H1 (cell line): ENCODE measurements at places on chromosomes 11 and 22.

- H3K27me3 ChIP-seq = no peaks in the 10 kb centered on the region
- peaks cover 29% of the 10 kb centered on the region for H3K36me3 ChIP-seq
- no peaks in the 10 kb centered on the region; the same call in 1 of the 2 replicates for H3K4me1 ChIP-seq
- no peak overlapping the region for H3K27ac ChIP-seq
Measured at GRCh38 chr11:62644220-62644619, 2.2 kb downstream of the GANAB start.

DNA sequence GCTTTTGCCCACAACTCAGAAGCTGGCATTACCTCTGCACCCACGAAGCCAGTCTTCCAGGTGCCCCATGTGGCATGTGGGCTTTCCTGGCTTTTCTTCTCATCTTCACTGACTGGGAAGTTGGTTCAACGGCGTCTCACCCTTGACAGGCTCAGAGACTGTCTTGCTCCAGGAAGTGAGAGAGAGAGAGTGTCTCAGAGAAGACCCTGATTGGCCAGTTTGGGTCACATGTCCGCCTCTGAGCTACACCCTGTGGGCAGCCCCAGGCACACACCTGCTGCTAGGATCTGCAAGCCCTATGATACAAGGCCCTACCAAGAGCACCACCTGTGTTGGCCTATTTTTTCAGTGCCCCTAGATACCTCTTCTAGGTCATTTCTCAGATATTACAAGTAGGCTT lies 39.0 kb downstream of the RTL6 start:
- H3K4me1 ChIP-seq = peaks cover 2% of the 10 kb centered on the region; the same call in 1 of the 2 replicates
- no peak for DNase-seq
- H3K36me3 ChIP-seq = no peaks in the 10 kb centered on the region
- no peak overlapping the region for H3K27ac ChIP-seq
- H3K4me3 ChIP-seq = no peak overlapping the region
- H3K27me3 ChIP-seq = no peaks in the 10 kb centered on the region

- H3K36me3 ChIP-seq = no peaks in the 10 kb centered on the region
- no peaks in the 10 kb centered on the region for H3K27me3 ChIP-seq
- DNase-seq = no peak
Measured at GRCh38 chr11:132895340-132895739, 637.0 kb downstream of the OPCML start.

GRCh38 chr11:26087120-26087935 lies 244.6 kb upstream of the ANO3 start:
- no peaks in the 10 kb centered on the region for H3K36me3 ChIP-seq
- H3K27ac ChIP-seq = no peak overlapping the region
- H3K4me3 ChIP-seq = no peak overlapping the region

GRCh38 chr22:45553351-45554039 lies 50.8 kb downstream of the FBLN1 start:
- H3K36me3 ChIP-seq = peaks cover 24% of the 10 kb centered on the region
- no peaks in the 10 kb centered on the region for H3K27me3 ChIP-seq
- no peak overlapping the region for H3K27ac ChIP-seq
- H3K4me3 ChIP-seq = no peak overlapping the region

DNA sequence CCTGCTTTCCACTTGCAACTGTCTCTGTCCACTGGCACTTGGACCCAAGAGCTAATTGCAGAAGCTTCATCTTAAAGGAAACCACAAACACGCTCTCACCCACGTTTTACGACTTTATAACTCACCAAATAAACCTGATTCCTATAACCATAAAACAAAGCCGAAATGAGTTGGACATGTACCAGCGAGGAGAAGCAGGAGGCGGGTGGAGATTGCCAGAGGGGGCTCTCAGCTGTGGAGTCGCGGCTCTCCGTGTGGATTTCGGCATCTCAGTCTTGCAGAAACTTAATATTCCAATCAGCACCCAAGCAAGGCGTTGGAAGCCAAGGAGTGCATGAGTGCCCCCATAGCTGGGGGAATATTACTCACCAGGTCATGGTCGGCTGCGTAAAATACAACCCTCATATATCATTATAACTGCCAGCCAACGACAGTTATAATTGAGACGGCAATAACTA lies 483.6 kb downstream of the MN1 start:
- no peak overlapping the region for H3K27ac ChIP-seq
- no peak overlapping the region for H3K4me3 ChIP-seq
- DNase-seq = no peak
- H3K4me1 ChIP-seq = peaks cover 3% of the 10 kb centered on the region

DNA sequence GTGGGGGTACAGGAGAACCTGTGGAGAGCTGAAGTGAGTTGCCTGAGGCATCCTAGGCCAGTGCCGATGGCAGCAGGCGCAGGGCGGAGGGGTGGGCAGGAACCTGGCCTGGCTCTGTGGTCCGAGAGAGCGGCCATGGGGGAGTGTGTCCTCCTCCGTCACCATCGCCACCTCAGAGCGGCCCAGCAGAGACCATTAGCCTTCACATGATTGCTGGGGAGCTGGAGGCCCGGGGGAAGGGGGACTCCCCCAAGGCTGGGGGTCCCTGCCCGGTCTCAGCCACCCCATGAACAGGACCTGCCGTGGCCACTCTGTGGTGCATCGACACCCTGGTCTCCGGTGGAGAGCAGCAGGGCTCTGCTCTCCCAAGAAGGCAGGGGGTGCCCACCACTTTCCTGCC lies 4.1 kb downstream of the OMP start:
- H3K4me3 ChIP-seq = no peak overlapping the region
- no peaks in the 10 kb centered on the region for H3K36me3 ChIP-seq
- H3K27me3 ChIP-seq = no peaks in the 10 kb centered on the region
- no peaks in the 10 kb centered on the region for H3K4me1 ChIP-seq
- no peak for DNase-seq
- no peak overlapping the region for H3K27ac ChIP-seq

DNA sequence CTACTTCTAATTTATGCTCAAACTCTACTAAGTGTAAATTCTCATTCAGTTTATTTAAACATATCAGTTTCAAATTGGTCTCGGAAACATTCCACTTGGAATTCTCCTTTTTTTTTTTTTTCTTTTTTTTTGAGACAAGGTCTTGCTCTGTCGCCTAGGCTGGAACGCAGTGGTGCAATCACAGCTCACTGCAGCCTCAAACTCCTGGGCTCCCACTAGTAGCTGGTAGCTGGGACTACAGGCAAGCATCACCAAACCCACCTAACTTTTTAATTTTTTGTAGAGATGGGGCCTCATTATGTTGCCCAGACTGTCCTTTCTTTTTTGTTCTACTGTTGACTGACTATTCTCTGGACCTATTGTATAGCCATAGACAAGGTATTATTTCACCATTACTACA lies 33.3 kb upstream of the CCDC81 start:
- no peak for DNase-seq
- H3K27ac ChIP-seq = no peak overlapping the region
- H3K27me3 ChIP-seq = no peaks in the 10 kb centered on the region
- no peaks in the 10 kb centered on the region for H3K36me3 ChIP-seq
- H3K4me3 ChIP-seq = no peak overlapping the region

- no peak overlapping the region for H3K4me3 ChIP-seq
- no peak overlapping the region for H3K27ac ChIP-seq
- no peaks in the 10 kb centered on the region; the same call in 1 of the 2 replicates for H3K27me3 ChIP-seq
- DNase-seq = no peak
- no peaks in the 10 kb centered on the region for H3K36me3 ChIP-seq
Measured at GRCh38 chr22:37137903-37138665, 11.6 kb downstream of the IL2RB start.

GRCh38 chr22:36977947-36978660 lies 41.1 kb downstream of the TST start:
- H3K27me3 ChIP-seq = no peaks in the 10 kb centered on the region
- H3K36me3 ChIP-seq = no peaks in the 10 kb centered on the region
- no peak overlapping the region; the same call in 1 of the 2 replicates for H3K4me3 ChIP-seq
- no peaks in the 10 kb centered on the region for H3K4me1 ChIP-seq
- no peak overlapping the region for H3K27ac ChIP-seq

- no peaks in the 10 kb centered on the region for H3K36me3 ChIP-seq
- H3K4me3 ChIP-seq = no peak overlapping the region
- no peaks in the 10 kb centered on the region for H3K27me3 ChIP-seq
- H3K4me1 ChIP-seq = no peaks in the 10 kb centered on the region
- H3K27ac ChIP-seq = no peak overlapping the region
Measured at GRCh38 chr11:12126344-12127019, 16.1 kb downstream of the MICAL2 start.

- no peak for DNase-seq
- peaks cover 1% of the 10 kb centered on the region for H3K27me3 ChIP-seq
- no peak overlapping the region for H3K4me3 ChIP-seq
- H3K27ac ChIP-seq = no peak overlapping the region
- H3K36me3 ChIP-seq = no peaks in the 10 kb centered on the region
Measured at GRCh38 chr11:9982796-9983579, 311.0 kb downstream of the SBF2 start.

DNA sequence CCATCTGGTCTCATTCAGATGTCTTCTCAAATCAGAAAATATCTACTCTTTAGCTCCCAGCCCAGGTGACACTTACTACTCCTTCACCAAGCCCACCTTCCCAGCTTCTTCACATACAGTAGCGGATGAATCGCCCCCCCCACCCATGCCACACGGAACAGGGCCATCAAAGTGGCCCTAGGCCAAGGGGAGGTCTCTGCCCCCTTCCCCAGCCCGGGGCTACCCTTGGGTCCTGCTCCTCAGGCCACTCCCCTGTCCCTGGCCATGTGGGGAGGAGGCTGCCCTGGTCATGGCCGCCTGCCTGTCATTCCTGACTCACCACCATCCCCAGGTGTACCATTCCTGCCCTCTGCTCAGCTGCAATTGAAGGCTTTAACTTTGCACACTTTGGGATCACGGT lies 142.8 kb downstream of the NECTIN1 start:
- H3K4me1 ChIP-seq = peaks cover 11% of the 10 kb centered on the region
- H3K36me3 ChIP-seq = peaks cover 3% of the 10 kb centered on the region; the same call in 1 of the 2 replicates
- no peak overlapping the region for H3K4me3 ChIP-seq
- no peak for DNase-seq
- H3K27me3 ChIP-seq = peaks cover 18% of the 10 kb centered on the region

DNA sequence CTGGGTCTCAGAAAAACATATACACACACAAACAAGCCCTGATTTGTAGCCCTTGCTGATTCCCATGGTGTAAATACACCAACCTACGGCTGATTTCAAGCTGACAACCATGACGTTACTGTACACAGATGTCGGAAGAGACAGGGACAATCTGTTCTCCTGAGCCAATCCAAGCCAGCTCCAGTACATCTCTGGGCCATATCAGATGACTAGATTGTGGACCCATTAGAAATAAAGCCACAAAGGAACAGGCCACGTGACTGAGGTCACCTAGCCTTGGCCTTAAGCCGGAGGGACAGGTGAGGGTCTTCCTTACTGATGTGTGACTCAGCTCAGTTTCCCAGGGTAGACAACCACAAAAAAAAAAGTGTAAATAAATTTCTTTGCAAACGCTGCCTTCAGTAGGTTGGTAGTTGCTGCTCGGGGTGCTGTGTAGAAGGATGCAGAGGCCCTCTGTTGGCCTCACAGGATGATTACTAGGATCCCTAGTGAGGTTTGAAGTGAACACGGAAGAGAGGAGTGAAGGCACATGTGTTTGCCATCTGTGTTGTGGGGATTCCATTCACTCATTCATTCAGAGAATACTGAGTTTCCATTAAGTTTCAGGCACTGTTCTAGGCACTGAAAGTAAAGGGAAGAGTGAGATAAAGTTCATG lies 99.0 kb upstream of the LARGE1 start:
- no peaks in the 10 kb centered on the region for H3K36me3 ChIP-seq
- no peaks in the 10 kb centered on the region for H3K27me3 ChIP-seq
- H3K27ac ChIP-seq = no peak overlapping the region
- no peaks in the 10 kb centered on the region for H3K4me1 ChIP-seq

- H3K4me3 ChIP-seq = no peak overlapping the region
- no peaks in the 10 kb centered on the region for H3K27me3 ChIP-seq
- H3K4me1 ChIP-seq = no peaks in the 10 kb centered on the region
- H3K27ac ChIP-seq = no peak overlapping the region
- DNase-seq = no peak
Measured at GRCh38 chr11:111387363-111387762, 8.3 kb upstream of the POU2AF1 start.

DNA sequence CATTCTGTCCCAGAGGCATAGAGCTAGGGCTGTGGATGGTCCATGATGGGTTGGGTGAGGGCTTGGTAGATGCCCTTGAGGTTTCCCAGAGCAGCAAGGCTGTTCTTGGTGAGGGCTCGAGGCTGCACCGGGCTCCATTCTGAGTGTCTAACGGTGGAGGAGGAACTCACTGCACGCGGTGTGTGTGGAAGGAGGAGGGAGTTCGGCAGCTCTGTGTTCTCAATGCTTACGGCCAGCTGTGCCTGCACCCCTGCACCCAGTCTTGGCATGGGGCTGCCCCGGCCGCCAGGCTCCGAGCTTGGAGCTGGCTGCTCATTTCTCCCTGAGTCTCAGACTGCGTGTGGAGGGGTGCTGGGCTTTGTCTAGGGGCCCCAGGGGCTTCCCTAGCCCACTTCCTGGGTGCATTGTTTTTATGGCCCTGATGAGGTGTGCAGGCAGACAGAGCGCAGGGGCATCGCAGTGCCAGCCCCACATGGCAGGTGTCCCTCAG lies 1247.1 kb downstream of the BRD1 start:
- H3K4me3 ChIP-seq = no peak overlapping the region
- no peaks in the 10 kb centered on the region for H3K27me3 ChIP-seq
- H3K27ac ChIP-seq = no peak overlapping the region
- no peaks in the 10 kb centered on the region for H3K36me3 ChIP-seq
- DNase-seq = no peak

DNA sequence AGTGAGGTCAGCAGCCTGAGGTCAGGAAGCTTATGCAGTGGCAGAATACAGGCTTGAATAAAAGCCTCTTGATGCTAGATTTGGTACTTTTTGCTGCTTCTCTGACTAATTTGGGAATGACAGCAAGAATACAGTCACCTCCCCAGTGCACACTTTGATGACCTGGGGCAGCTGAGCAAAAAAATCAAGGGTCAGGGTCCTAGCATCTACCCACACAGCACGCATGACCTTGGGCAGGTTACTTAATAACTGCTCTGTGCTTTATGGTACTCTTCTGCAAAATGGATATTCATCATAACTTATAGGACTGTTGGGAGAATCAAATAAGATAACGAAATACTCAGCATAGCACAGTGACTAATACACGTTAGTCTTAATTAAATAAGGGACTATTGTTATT lies 344.1 kb upstream of the SYN3 start:
- DNase-seq = no peak
- no peak overlapping the region for H3K27ac ChIP-seq
- no peak overlapping the region for H3K4me3 ChIP-seq
- H3K4me1 ChIP-seq = no peaks in the 10 kb centered on the region

- no peaks in the 10 kb centered on the region for H3K27me3 ChIP-seq
- H3K4me1 ChIP-seq = no peaks in the 10 kb centered on the region
- H3K4me3 ChIP-seq = peak overlapping the region; percentile 85
- peak overlapping the region; percentile 63; the same call in 1 of the 2 replicates for H3K27ac ChIP-seq
Measured at GRCh38 chr11:10540546-10540914, 457 bp downstream of the RNF141 start.
